Activated CD8-positive, alpha-beta T cell treated with anti-CD3 and anti-CD28 coated beads for 36 hours (primary cell): ENCODE measurements at places on chromosomes 12 and 14. TPM values are rescaled to one million over a fixed set of nuclear protein-coding genes. Genes with fewer than 3 reads are reported as not detected.

DNA sequence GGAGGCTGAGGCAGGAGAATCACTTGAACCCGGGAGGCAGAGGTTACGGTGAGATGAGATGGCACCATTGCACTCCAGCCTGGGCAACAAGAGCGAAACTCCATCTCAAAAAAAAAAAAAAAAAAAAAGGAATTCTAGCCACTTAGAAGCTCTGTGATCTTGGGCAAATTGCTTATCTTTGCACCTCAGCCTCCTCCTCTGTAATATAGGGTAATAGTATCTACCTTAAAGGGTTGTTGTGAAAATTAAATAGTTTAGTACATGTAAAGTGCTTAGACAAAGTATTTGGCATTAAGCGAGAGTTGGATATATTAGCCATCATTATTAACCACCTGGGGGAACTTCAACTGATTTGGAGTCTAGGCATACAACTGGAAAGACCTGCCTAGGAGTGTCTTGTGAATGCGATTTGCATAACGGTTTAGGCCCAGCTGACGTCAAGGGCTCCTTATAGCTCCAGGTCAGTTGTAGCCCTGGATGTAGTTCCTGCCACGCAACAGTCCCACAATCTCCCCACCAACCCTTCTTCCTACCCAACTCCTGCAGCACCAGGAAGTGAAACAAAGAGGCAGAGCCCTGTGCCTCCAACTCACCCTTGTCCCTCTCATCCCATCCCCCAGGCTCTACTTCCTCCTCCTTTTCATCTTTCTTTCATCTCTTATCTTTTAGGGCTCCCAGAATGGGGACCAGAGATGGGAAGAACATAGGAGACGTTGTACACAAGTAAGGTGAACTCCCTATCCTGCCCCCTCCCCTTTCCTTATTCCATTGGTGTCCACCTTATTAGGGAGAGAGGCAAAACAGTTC is 2.1 kb upstream of the IL23A start:
- H3K27me3 ChIP-seq = no peaks in the 10 kb centered on the region
- H3K4me3 ChIP-seq = no peak overlapping the region
- H3K27ac ChIP-seq = peak overlapping the region; percentile 66
- no peak for DNase-seq

GRCh38 chr12:43349863-43350262 is 202.1 kb downstream of the ADAMTS20 start:
- H3K27me3 ChIP-seq = no peaks in the 10 kb centered on the region
- no peaks in the 10 kb centered on the region for H3K36me3 ChIP-seq
- no peak for DNase-seq
- H3K4me3 ChIP-seq = no peak overlapping the region
- no peaks in the 10 kb centered on the region for H3K4me1 ChIP-seq
- no peak overlapping the region for H3K27ac ChIP-seq

DNA sequence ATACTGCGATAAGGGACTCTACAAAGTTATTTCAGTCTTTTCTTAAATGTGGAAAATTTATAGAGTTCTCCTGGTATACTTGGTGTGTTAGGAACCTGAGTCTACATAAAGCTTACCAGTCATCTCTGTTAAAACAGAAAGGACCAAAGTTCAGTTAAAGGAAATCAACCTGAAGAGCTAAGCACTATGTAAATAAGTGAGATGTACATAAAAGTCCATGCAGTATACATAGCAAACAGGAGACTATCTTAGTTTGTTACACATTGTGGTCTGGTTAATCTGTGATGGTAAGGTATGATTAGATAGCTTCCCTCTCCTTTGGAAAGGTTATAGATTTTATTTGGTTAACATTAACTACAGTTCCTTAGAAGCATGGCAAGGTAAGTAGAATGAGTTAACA is 75.9 kb downstream of the ATP2B1 start:
- DNase-seq = no peak
- H3K4me1 ChIP-seq = peaks cover 10% of the 10 kb centered on the region
- H3K27me3 ChIP-seq = no peaks in the 10 kb centered on the region
- H3K36me3 ChIP-seq = peaks cover 57% of the 10 kb centered on the region

- no peaks in the 10 kb centered on the region for H3K4me1 ChIP-seq
- H3K27me3 ChIP-seq = no peaks in the 10 kb centered on the region
- no peak overlapping the region for H3K27ac ChIP-seq
- DNase-seq = no peak
Observed at GRCh38 chr12:38915429-38916182, 10.2 kb upstream of the CPNE8 start.

GRCh38 chr12:120659151-120659525 is 18.7 kb downstream of the CABP1 start:
- no peak for DNase-seq
- H3K4me3 ChIP-seq = no peak overlapping the region
- H3K36me3 ChIP-seq = no peaks in the 10 kb centered on the region
- no peaks in the 10 kb centered on the region for H3K27me3 ChIP-seq
- no peaks in the 10 kb centered on the region for H3K4me1 ChIP-seq

DNA sequence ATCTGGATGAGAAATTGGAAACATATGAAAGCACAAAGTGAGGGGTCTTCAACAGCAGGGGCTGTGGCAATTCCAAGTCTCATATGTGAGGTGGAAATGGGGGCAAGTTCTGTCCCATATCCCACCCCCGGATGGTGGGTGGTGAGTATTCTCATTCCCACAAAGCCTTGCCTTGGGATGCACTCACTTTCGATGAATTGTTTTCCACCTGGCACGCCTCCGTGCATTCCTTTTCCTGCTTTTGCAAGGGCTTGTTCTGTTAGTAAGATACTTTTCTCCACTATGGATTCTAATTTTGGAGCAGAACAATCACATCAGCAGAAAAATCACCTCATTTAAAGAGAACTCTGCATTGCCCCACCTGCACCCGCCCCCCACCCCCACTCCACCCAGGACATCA is 3.1 kb downstream of the LACRT start:
- no peak for DNase-seq
- no peaks in the 10 kb centered on the region for H3K36me3 ChIP-seq
- H3K27me3 ChIP-seq = peaks cover 25% of the 10 kb centered on the region
- no peak overlapping the region for H3K27ac ChIP-seq

The MVK gene
- total RNA-seq = 19.8 TPM
